T-helper 17 cell (primary cell): ENCODE measurements at places on chromosomes 11 and 22.

- no peak overlapping the region for H3K4me3 ChIP-seq
- H3K36me3 ChIP-seq, result no peaks in the 10 kb centered on the region
- H3K4me1 ChIP-seq, result no peaks in the 10 kb centered on the region
Observed at GRCh38 chr11:94271885-94272372, 32.5 kb upstream of the IZUMO1R start.

GRCh38 chr22:39574779-39575551 is 4.4 kb downstream of the CACNA1I start:
- H3K4me1 ChIP-seq, result peaks cover 6% of the 10 kb centered on the region
- H3K27ac ChIP-seq, result no peak overlapping the region
- no peaks in the 10 kb centered on the region for H3K36me3 ChIP-seq
- DNase-seq, result no peak
- H3K27me3 ChIP-seq, result no peaks in the 10 kb centered on the region
- H3K4me3 ChIP-seq, result no peak overlapping the region

DNA sequence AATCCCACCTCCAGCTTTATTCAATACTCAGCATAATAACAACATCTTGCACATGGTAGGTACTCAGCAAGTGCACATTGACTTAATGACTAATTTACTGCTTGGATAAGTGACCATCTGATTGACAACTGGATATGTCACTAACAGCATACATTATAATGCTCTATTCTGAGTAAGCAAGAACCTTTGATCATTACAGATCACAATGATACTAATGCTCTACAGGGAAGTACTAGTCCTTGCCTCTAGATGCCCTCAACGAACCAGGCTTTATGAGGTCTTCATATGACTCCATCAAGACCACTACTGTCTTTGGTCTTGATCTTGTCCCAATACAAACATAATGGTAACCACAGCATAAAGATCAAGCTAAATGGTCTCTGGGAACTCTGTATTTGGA is 167.6 kb upstream of the MTMR2 start:
- no peak for DNase-seq
- H3K27me3 ChIP-seq, result no peaks in the 10 kb centered on the region
- peaks cover 4% of the 10 kb centered on the region for H3K36me3 ChIP-seq
- H3K4me1 ChIP-seq, result peaks cover 21% of the 10 kb centered on the region

- no peak for DNase-seq
- H3K27me3 ChIP-seq, result peaks cover 6% of the 10 kb centered on the region
- H3K4me3 ChIP-seq, result no peak overlapping the region
- no peaks in the 10 kb centered on the region for H3K36me3 ChIP-seq
- H3K4me1 ChIP-seq, result no peaks in the 10 kb centered on the region
- H3K27ac ChIP-seq, result no peak overlapping the region
Observed at GRCh38 chr11:88102598-88102934, 72.7 kb downstream of the RAB38 start.

GRCh38 chr11:120903686-120904085 is 120.2 kb upstream of the TBCEL start:
- no peak for DNase-seq
- peaks cover 29% of the 10 kb centered on the region for H3K27me3 ChIP-seq
- peaks cover 10% of the 10 kb centered on the region for H3K4me1 ChIP-seq
- H3K27ac ChIP-seq, result no peak overlapping the region
- no peaks in the 10 kb centered on the region for H3K36me3 ChIP-seq
- H3K4me3 ChIP-seq, result no peak overlapping the region

DNA sequence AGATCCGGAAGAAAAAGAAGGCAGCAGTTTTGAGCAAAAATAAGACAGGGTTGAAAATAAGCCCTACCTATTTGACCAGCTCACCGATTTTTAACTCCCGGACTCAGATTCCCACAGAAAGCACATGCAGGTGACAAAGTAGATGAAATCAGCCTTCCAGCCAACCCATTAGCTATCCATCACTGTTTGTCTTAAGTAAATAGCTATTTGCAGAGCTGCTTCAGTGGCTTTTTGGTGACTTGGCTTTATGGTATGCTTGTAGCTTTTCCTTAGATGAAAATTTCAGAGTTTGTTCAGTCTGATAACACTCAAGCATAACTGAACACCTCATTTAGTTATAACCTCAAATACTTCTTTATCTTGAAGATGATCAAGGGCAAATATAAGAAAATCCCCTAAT is 192.6 kb downstream of the HIPK3 start:
- peaks cover 4% of the 10 kb centered on the region for H3K36me3 ChIP-seq
- H3K27ac ChIP-seq, result no peak overlapping the region
- DNase-seq, result no peak
- no peaks in the 10 kb centered on the region for H3K4me1 ChIP-seq
- peaks cover 51% of the 10 kb centered on the region for H3K27me3 ChIP-seq

GRCh38 chr22:50673231-50674129 is 857 bp downstream of the SHANK3 start:
- H3K27ac ChIP-seq, result no peak overlapping the region
- no peak for DNase-seq
- H3K4me1 ChIP-seq, result peaks cover 28% of the 10 kb centered on the region
- peaks cover 43% of the 10 kb centered on the region for H3K27me3 ChIP-seq
